ENCODE measurements at places on chromosomes 12 and 14.

DNA sequence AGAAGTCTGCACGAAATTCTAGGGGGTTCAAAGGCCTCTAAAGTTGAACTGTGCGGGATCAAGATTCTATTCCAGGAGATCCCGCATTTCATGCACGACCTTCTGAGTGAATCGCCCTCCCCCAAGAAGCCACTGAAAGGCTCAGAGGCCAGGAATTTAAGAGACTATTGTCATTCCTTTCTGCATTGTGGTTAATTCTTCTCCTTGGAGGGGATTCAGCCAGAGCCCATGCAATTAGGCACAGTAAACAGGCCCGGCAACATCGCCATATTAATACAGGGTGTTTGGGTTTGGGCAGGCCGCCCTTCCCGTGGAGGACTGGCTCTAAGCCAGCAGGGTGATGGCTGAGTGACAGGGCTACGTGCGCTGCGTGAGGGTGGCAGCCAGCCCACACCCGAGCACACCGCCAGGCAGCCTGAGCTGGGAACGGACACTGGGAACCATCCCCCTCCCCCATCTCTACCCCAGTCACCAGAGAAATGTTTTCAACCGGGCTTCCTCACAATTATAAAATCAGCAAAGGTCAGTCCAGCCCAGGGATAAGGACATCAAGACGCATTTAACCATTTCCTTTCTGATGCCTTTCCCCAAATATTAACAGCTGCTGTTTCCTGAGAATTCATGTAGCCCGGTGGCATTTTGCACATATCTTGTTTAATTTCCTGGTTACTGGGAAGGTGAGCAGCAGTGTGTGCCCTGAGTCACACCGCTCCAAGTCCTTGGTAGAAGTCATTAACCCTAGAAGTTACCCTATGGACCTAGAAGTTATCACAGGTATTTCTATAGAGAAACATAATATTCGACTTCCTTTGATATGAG is 12.5 kb downstream of the EGLN3 start:
- DNase-seq = no peak

GRCh38 chr14:70186900-70187451 is 1.8 kb downstream of the SLC8A3 start:
- DNase-seq = no peak

GRCh38 chr12:109827566-109828550 is 5.3 kb downstream of the TRPV4 start:
- DNase-seq = no peak

DNA sequence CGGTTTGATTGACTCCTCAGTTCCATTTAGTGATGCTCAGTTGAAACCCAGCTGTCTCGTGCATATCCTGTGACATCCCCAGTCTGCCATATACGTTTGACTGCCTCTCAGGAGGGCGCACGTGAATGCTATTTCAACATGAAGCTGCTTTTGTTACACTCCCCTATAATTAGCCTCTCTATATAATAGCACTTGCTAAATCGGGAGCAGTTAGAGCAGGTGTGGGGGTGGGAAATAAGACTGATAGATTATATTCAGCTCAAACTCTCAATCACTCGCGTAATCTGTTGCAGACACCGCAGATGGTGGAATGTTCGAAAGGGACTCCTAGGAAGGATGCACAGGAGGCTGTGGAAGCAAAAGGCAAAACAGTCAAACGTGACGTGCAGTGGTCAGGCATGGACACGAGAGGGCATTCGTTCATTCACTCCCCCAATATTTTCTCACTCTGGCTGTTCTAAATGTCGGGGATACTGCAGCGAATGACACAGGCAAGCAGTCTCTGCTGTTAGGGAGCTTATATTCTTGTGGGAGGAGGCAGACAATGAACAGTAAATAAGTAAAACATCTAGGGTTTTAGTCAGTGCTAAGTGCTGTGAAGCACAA is 29.8 kb downstream of the KCNA1 start:
- DNase-seq = no peak

DNA sequence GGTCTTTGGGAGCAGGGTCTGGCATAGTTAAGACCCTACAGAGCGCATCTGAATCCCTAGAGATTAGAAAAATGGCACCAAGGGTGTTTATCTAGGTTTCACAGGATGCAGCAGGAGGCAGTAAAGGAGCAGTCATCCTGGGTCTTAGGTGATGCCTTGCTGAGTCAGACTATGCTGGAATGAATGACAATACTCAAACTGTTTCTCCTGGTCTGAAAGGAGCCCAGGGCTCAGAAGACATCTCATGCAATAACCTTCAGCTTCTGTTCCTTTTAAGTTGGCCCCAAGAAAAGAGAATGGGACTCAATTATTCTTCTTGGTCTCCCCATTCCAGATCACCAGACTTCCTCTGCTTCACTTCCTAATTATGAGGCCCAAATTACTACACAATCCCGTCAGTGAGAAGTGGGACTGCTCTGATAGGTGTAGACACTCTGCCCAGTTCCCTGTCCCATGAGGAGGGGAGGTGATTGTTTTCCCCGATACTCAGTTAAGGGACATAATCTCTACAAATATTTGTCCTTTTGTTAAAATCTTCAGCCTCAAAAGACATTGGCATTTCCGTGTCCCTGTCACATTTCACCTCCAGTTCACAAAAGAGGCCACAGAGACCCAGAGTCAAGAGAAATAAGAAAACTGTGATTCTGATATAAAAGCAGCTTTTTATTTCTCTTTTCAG is 14.8 kb upstream of the APOF start:
- DNase-seq = no peak

DNA sequence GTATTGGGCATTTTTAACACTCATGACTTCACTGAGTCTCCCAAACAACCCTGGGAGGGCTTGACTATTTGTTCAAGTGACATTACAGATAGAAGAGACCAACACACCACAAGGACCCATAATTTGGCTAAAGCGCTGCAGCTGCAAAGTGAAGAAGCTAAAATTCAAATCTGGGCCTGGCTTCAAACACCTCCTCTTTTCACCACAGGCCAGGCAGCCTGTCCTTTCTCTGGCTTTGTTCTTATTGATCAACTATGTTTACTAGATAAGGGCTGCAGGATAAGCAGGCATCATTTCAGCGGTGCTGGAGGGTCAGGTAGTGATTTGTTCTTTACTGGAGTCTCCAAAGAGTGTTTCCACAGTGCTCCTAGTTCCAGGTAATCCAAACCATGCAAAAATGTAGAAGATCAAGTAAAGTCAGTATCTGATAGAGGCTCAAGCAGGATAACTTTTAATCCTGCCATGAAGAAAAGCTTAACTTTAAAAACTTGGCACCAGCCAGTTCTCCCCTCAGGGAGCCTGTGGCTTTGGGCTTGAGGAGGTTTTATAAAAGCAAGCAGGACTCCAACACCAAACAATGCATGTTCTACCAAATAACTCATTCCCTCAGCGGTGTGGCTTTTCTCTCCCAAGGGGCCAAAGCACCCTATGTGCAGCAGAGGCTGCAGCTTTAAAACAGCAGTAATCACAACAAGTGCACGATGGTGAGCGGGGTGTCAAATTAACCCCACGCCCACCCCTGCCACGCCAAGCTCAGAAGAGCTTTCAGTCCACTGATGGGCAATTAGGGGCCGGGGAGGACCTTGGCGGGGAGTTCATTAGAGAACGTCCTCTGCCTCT is 16.8 kb downstream of the CLMN start:
- DNase-seq = peak; percentile 44

- DNase-seq = no peak
These were observed 5.4 kb downstream of the UBR7 start for GRCh38 chr14:93212432-93212831.

DNA sequence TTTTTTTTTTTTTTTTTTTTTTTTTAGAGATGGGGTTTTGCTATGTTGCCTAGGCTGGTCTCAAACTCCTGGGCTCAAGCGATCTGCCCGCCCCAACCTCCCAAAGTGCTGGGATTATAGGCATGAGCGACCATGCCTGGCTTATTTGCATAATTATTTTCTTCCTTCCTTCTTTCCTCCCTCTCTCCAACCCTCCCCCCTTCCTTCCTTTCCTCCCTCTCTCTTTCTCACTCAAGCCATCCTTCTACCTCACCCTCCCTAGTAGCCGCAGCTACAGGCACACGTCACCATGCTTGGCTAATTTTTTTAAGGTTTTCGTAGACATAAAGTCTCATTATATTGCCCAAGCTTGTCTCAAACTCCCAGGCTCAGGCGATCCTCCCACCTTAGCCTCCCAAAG is 83.8 kb downstream of the PEBP1 start:
- DNase-seq = no peak

DNA sequence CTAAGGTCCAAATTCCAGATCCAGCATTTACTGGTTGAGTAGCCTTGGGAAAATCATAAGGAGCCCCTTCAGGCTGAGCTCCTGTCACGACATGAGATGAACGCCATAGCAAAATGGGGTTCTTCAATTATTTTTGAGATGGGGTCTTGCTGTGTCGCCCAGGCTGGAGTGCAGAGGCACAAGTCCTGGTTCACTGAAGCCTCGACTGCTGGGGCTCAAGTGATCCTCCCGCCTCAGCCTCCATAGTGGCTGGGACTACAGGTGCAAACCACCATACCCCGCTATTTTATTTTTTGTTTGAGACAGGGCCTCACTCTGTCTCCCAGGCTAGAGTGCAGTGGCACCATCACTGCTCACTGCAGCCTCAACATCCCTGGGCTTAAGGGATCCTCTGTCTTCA is 25.7 kb upstream of the GPR68 start:
- no peak for DNase-seq

GRCh38 chr12:32462908-32463307 is 63.5 kb downstream of the FGD4 start:
- no peak for DNase-seq

DNA sequence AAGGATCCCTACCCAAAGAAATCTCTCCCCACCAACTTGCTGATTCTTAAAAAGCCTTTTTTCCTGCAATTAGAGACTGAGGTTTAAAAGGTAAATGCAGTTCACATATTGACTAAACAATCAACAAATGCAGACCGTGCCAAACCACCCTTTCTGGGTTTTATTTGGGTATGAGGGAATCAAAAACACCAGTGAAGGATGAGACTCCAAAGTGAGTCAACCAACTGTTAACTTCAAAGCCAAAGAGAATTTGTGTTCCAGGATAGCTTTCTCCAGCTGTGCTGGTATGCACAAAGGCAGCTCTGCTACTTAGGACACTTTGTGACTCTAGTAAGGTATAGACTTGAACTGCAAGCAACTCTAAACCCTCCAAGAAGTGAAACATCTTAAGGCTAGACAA is 39.4 kb downstream of the RPS29 start:
- no peak for DNase-seq

Data from chondrocyte (in vitro differentiated cells).